ENCODE measurements at places on chromosomes 2 and 18. TPM values are rescaled to one million over a fixed set of nuclear protein-coding genes. Genes with fewer than 3 reads are reported as not detected.

SERPINB11 gene
- not detected for total RNA-seq

IL37 gene
- total RNA-seq = not detected

GRCh38 chr2:186589612-186590349 is at the start of gene ITGAV:
Gene ITGAV (plus strand): TSS chr2:186590056. CDS start chr2:186590339, 283 bp downstream.
- no peak for DNase-seq

- no peak for DNase-seq
These were observed 211.5 kb downstream of the IKZF2 start for GRCh38 chr2:212939777-212940531.

SERPINB12 gene
- not detected for total RNA-seq

GRP gene
- total RNA-seq = not detected

POMC gene
- 4.5 TPM for total RNA-seq

CRACDL gene
- 0.29 TPM for total RNA-seq

AAMP gene
- 119 TPM for total RNA-seq

DNA sequence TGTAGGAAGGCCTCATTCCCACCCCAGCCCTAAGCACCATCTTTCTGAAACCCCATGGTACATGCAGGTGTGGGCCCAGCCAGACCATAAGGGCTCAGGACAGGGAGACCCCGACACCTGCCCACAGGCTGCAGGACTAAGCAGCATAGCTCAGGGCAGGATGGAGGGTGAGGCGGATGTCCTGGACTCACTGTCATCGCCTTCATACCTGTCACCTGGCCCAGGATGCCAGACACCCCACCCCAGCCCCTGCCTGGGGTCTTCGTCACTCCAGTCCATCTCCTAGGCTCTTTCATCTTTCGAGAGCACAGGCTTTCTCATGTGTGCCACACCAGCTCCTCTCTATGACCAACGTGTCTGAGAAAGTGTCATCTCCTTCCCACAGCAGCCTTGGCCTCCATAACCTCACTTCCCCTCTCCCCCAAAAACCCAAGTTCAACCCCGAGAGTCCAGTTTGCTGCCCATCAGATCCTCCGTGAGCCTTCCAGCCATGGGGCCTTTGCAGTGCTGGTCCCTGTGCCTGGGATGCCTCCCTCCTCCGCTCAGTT is 71.5 kb downstream of the EMX1 start:
- DNase-seq = no peak

DNA sequence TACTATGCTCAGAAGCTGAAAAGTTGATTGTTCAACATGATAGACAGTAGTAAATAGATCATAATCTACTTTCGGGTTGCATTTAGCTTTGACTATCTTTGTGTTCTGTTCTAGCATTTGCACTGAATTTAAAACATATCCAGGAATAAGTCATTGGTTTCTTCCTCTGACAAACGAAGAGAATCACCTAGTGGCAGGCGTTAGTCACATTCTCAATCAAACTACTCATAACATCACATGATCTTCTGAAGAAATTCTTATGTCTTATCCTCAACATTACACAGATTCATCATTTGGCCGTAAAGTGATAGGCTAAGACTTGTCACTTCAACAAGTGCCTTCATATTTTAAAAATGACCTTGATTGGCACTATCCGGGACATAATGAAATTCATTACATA is 63.6 kb upstream of the TTC21B start:
- DNase-seq = peak; percentile 6

- no peak for DNase-seq
These were observed 125.7 kb downstream of the NBAS start for GRCh38 chr2:15435474-15435873.

- DNase-seq = no peak
These were observed 36.1 kb downstream of the LIMS1 start for GRCh38 chr2:108570416-108570815.

DNA sequence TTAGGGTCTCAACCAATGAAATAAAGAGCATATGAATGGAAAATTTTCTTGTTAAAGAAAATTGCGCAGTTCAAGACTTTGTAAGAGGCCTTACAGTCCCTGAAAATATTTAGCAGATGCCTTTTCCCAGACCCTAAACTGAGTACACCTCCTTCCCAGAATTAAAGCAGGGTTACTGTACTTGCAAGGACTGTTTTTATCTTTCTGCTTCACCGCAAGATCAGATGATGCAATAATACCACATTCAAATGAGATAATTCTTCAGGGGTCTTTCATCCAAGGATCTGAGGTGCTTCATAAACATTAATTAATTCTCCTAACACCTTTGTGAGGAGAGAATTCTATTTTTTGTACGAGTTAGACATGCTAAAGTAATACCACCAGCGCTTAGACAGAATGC is 1071.8 kb upstream of the PIK3C3 start:
- no peak for DNase-seq

LRRTM4 gene
- not detected for total RNA-seq

RAB31 gene
- total RNA-seq = 31.2 TPM

GRCh38 chr2:189803431-189803830 is 19.2 kb downstream of the PMS1 start:
- no peak for DNase-seq

DNA sequence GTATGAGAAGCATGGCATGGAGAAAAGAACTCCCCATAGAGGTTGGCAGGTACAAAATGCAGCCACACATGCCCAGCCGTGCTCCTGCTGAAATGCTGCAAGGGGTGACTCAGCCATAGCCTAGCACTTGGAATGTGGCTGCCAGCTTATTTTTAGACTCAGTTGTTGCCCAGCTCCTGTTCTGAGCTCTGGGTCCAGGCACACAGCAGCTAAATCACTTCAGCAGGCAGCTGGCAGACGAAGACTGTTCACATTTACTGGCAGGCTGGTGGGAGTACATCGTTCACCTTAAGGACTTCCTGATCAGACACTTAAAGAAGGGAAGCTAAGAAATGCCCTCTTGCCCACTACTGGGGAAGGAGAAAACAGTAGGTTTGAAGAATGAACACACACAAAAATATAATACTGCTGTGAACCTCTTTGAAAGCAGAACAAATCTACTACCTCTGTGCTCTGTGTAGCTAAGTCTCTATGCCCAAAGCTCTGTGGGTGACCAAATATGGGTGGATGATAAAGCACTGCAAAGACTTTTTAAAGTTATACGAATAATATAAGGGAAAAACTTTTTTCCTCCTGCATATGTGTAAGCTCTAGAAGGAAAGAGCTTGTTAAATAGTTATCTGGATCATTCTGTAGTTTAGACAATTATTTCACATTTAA is 146.1 kb downstream of the LNPK start:
- no peak for DNase-seq

- no peak for DNase-seq
These were observed 80.5 kb downstream of the DGKD start for GRCh38 chr2:233434666-233435330.

GRCh38 chr2:144466637-144467036 is 53.3 kb downstream of the ZEB2 start:
- no peak for DNase-seq

DNA sequence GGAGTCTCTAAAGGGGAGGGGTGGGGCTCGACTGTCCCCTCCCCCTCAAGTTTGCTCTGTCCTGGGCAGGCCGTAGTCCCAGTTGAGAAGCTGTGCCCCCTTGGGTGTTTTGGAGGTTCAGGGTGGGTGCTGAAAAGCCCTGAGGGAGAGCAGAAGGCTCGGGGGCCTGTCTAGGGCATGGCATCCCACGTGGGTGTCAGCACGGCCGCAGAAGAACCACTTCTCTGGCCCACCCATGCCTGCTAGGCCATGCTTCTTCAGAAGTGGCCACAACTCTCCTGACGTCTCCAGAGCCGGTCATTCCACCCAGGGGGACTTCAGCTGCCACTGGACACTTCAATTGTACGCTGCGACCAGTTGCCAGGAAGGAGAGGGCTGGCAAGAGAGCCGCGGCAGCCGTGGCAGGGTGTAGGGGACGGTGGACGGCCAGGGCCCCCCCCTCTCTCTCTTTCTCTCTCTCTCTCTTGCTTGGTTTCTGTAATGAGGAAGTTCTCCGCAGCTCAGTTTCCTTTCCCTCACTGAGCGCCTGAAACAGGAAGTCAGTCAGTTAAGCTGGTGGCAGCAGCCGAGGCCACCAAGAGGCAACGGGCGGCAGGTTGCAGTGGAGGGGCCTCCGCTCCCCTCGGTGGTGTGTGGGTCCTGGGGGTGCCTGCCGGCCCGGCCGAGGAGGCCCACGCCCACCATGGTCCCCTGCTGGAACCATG is at the start of gene INPP5D:
TSS of gene INPP5D (plus strand) at position 546 of the 704 bp plus-strand sequence. CDS start at position 683, 137 bp downstream.
- DNase-seq = no peak

DNA sequence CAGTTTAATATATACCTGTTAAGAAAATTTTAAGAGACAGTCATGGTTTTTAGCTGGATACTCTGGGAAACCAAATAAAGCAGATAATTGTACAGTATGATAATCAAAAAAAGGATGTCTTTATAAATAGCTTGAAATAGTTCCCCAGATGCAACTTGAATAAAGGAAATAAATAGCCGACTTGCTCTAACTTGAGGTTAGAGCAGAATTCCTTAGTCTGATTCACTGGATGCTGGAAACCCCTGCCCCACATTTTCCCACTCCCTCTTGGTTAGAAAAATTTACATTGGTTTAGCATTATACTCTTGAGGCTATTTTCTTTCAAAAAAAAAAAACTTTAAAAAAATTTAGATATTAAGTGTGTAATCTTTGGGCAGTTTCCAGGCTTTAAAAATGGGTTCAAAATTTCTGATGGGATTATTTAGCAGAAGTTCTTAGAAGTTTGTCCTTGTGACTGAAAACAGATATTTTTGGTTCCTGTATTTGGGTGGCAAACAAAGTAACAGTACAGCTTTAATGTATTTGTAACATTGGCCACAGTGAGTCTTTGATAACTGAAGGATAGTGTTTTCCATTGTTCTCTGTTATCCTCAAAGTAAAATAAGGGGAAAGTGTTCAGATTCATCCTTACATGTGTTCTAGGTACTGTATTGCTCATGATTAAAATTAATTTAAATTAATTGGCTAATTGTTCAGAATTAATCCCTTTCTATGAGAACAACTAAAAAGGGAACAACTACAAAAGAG is 39.6 kb downstream of the ITGAV start:
- DNase-seq = no peak

REG3A gene
- total RNA-seq = not detected

DNA sequence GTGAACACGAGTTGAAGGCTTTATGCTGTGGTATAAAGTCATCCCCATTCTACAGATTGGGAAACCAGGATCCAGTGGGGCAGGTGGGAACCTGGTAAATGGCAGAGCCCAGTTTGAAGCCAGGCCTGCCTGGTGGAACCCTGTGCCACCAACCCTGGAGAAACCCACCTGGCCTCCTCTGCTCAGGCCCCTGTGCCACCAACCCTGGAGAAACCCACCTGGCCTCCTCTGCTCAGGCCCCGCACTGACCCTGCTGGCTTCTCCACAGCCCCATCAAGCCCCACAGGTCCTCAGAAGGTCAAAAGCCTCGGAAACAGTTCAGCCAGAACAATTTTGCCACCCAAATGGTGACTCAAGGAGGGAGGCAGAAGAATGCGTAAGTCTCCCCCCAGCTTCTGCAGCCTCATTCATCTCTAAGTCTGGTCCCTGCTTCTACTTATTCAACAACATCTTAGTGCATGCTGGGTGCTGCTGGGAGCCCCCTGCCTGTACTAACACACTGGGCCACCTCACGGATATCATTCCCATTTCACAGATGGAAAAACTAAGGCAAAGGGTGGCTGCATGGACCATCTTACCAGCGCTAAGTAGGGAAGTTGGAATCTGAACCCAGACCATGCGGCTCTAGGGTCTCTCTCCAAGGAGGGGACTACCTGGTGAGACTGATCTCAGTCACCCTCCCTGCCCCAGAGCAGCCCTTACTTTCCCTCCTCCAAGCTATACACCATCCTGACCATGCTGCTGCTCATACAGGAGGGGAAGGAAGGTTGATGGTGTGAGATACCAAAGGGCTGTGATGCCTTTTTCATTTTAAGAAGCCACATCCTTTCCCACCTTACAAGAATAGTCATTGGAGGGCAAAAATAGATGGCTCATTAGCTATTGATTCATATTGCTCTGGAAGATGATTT is 93.7 kb upstream of the ID2 start:
- no peak for DNase-seq
